ENCODE measurements at places on chromosomes 12 and 14.

GRCh38 chr14:22472935-22473854 lies 115.8 kb downstream of the DAD1 start:
- DNase-seq: peak; percentile 76

DNA sequence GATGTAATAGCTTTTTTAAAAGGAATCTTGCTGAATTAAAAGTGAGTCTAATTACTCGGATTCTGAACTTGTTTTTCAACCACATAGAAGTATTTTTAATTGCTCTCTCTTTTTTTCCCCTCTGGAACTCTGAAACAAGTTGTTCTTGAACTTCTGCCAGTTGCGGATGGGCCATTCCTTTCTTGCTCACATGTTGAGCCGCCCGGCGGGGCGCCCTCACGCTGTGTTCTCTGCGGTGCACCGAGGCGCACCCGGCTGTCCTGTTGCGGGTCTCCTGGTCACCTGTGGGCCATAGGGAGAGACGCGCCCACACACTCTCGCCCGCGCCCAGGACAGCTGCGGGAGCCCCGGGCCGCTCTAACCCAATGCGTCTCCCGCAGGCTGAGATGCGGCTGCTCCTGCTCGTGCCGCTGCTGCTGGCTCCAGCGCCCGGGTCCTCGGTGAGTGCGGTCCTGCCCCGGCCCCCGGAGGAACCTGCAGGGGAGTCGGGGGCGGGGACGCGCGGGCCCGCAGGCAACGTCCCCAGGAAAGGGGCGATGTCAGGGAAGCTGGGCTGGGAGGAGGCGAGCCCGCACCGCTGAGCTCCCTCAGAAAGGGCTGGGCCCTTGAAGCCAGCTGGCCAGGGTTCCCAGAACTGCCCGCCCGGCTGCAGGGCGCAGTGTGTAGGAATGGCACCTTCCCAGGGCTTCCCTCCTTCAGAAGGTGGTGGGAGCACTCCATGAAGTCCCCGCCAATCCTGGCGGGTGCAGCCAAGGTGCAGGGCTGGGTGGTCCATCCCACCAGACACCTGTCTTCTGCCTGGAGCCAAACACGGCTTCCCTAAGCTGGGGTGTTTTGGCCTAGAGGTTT lies 2.3 kb downstream of the PAPLN start:
- DNase-seq: no peak

- no peak for DNase-seq
These were observed 2.2 kb downstream of the IFNG start for GRCh38 chr12:68157380-68157779.

- peak; percentile 98 for DNase-seq
These were observed 20.7 kb upstream of the NEK9 start for GRCh38 chr14:75147423-75148071.

DNA sequence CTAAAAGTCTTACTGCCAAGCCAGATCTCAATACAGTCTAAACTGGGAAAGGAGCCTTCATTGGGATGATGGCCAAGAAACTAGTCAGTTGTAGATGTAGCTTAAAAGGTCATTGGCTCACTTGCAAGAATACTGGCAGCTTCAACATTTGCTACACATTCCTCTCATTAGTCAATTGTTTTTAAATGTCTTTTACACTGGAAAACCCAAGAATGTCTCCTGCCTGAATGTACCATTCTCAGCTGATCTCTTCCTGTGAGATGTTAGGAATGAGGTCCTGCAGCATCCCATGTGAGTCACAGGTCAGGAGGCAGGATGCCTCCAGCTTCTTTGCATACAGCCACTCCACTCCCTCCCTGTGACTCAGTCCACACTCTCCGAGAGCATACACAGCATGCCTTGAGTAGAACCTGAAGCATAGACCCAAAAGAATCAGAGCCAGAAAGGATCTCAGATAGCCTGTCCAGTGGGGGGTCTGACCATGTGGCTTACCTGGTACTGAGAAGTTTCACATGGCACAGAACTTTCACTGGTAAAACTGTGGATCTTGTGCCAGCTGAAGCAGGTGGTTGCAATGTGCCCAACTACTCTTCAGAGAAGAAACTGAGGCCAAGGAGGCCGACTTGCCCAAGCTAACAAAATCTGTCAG lies 56.0 kb upstream of the HECTD1 start:
- DNase-seq: peak; percentile 8

- DNase-seq: no peak
These were observed 14.8 kb upstream of the NFYB start for GRCh38 chr12:104152685-104153241.

GRCh38 chr14:36767603-36768281 lies 106.1 kb downstream of the PAX9 start:
- DNase-seq: no peak

DNA sequence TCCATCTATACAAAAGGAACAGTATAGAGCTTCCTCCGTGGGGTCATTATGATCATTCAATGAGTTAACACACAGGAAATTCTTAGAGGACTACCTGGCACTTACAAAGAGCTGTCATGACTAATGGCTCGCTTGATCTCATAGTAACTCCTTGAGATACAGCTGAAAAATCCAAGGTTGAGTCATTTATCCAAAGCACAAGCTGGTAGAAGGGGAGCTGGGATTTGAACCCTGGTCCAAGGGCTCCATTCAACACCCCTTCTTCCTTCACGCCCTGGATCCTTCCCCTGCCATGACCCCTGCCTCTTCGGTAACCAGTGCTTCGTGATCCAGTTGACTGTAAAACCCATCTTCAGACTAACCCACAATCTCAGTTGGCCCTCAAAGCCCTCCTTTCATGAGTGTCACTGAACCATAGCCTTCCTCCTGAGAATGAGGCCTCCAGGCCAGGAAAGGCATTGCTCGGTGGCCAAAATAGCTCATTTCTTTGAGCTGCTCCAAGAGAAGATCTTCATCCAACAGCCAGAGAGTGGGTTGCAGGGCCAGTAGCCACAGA lies 7.8 kb downstream of the ZFP36L1 start:
- DNase-seq: no peak

DNA sequence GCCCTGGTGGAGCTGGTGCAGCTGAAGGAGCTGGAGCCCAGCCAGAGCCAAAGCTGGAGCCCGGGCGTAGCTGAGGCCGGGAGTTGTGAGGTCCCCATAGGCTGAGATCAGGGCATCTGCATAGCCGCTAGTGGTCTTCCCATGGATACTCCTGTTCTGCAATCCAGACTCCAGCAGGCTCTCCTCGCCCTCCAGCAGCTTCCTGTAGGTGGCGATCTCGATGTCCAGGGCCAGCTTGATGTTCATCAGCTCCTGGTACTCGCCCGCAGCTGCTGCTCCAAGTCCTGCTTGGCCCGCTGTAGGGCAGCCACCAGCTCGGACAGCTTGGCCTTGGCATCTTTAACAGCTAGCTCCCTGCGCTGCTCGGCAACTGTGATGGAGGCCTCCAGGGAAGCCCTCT lies 966.1 kb downstream of the FSCB start:
- no peak for DNase-seq

DNA sequence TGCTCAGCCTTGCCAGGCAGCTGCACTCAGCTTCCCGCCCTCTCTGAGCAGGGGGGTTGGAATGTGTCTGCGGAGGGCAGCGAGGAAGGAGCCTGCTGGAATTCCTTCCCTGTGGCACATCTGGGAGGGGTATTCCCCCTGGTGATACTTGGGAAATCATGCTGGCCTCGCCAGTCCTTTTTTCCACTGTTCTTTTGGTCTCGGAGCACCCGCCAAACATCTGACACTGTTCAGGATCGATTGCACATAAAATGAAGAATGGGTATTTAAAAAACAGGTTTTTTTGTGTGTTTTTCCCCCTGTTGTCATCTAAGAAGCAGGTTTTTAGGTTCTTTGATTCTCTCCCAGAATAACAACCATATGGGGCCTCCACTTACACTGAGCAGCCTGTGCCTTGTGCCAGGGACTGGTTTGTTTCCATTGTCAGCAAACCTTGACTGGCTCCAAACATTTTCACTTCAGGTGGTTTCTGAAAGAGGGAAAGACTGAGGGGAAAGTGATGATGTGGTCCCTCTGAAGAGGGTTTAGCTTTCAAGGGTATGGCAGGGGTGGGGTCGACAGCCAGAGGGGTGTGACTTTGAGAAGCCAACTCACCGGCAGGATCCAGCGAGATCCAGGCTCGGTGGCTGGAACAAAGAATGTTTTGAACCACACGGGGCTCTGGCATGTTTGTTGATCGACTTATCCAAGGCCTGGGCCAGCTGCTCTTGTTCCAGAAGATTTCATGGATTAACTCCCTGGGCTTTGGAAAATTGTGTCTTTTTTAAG lies 215.1 kb downstream of the CACNA1C start:
- DNase-seq: no peak

DNA sequence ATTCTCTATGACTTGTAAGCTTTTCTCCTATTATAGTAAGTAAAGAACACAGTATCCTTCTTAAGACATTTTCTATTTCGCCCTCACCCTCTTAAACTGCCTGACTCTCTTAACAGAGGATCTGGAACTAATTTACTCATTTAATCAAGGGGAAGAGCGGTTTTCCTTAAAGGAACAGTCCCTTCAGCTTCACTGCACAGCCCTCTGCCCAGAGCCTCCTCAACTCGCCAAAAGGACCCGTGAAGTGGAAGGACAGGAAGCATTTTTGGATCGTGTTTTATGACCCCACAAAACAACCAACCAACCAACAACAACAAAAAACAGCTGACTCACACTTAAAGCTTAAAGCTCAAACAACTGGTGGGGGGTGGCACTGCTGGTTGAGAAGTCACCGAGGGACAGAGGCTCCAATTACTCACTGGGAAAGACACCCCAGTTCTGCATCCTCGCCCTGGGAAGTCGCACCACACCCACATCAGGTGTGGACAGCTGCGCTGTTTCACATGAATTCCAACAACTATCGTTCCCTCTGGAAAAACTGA lies 35.7 kb downstream of the NID2 start:
- DNase-seq: no peak

DNA sequence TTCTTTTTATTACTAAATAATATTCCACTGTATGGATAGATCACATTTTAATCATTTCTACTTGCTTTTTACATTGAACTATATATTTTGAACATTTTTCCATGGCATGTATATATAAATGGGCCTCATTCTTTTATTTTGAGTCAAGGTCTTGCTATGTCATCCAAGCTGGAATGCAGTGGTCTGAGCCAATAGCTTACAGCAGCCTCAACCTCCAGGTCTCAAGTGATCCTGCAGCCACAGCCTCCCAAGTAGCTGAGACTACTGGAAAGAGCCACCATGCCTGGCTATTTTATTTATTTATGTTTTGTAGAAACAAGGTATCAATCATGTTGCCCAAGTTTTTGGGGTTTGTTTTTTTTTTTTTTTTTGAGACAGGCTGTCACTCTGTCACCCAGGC lies 7.6 kb downstream of the FCF1 start:
- DNase-seq: no peak

DNA sequence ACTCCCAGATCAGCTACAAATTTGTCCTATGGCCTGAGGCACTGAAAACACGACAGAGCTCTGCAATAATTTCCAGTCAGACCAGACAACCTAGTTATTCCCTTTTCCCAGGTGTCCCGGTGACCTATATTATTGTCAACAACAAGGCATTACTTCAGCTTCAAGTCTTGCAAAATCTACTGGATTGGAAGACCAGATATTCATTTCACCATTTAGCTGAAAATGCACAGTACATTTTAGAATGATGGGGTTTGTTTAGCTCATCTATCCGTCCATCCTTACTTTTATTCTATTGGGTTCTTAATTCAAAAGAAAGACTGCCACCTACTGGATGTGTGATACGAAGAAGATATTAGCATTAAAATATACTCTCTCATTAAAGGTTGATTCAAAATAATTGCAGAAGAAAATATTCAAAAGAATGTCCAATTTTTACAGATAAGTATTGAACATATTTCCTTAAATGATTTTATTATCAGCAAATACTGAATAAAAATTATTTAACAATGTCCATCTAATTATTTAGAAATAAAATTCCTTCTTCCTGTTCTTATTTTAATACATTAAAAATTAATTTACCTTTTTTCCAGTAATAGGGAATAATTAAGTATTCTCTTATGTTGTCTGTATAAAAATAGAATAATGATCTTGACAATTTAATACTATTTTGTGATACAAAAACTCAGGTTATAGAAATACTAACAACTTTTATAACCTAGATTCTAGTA lies 244.9 kb upstream of the LRIG3 start:
- DNase-seq: peak; percentile 41

GRCh38 chr12:111034886-111035577 lies 114.7 kb upstream of the MYL2 start:
- DNase-seq: no peak

DNA sequence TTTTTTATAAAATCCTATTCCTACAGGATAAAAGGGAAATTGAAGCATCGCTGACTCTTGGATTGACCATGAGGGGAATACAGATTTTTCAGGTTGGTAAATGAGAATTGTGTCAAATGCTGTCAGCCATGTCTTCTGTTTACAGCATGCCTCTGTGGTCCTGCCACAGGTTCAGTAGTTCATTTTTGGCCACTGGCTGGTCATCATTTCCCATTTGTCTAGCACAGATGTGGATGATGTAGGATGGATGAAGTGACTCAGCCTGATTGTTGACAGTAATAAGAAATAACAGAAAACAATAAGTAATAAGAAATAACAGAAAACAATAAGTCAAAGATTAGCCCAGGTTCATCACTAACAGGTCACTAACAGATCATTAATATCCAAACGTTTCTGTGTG lies 59.8 kb downstream of the FRMD6 start:
- DNase-seq: no peak

DNA sequence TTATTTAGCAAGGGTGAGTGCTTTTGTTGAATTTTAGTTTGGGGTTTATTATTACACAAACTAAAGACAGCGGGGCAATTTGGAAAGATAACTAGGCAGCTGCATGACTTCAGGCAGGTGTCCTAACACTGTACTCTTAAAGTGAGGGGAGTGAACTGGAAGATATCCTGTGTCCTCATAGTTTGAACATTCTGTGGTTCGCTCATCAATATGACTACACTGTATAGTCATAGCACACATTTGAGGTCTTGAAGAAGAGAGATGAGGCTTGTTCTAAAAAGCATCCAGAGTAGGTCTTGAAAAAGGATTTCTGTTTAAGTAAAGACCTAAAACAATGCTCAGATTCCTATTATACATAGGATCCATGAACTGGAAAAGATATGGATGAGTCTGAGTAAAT lies 1.7 kb upstream of the MAP3K9 start:
- DNase-seq: no peak

DNA sequence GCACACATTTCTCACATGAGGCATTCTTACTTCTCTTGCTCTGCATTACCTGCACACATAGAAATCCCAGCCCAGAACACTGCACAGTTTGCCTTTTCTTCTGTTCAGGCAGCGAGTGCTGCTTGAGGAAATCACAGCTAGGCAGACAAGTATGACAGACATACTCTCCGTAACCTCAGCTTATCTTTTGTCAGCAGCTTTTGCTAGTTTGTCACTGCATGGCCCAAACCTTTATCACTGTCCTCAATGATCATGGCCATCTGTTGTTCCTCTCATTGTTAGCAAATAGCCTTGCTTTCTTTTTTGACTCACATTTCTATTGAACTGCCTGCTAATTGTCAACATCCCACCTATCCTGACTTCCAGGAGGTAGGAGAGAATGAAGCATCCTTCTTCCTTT lies 5.3 kb downstream of the ZNF10 start:
- DNase-seq: no peak

GRCh38 chr14:95481391-95482022 lies 34.9 kb downstream of the SYNE3 start:
- DNase-seq: no peak

GRCh38 chr12:57965766-57966165 lies 24.4 kb downstream of the ATP23 start:
- no peak for DNase-seq

All from pons (tissue), 1 donor.